ENCODE measurements at places on chromosomes 5 and 9.
A peak's percentile ranks its signal among the peaks of the same experiment; 100 is the strongest.

DNA sequence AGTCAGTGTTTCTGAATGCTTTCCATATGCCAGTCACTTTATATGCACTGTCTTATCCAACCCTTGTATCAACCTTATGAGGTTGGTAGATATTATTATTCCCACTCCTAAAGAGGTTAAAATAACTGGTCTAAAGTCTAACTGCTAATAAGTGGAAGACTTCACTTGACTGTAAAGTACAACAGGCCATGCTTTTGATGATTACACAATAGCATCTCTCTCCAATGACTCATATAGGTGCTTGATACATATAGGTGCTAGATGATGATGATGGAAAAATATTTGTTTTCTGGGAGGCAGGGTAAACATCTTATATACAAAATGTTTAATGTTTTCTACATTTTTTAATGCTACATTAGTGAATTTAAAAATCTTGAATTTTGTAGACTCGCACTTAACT is 75.9 kb upstream of the NR3C1 start:
- DNase-seq: no peak

DNA sequence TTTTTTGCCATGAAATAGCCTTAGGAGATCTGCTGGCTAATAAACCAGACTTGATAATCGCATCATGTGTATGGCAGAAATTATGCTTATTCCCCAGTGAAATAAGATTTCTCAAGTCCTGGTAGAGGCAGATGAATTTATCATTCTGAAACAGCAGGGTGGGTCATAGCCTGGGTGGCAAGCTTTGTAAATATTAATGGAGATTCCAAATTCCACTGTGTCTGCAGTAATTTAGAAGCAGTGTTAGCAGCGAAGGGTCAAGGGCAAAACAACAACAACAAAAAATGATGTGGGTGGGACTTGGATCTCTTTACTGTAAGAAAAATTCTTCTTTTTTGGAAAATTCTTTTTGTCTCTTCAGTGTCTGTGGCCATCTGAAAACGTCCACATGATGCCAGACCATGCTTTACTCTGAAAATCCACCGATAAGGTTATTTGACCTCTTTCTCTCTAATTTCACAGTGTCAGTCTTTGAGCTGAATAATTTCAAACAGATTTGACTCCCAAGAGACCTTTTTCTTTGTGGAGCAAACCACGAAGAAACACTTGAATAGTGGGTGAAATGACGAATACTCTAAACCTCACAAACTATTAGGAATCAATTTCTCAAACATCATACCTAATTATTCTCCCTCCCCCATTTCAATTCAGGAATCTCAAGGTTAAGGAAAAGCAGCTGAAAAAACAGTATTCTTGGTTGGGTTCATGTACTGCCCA is 106.0 kb upstream of the RPS23 start:
- no peak for DNase-seq

DNA sequence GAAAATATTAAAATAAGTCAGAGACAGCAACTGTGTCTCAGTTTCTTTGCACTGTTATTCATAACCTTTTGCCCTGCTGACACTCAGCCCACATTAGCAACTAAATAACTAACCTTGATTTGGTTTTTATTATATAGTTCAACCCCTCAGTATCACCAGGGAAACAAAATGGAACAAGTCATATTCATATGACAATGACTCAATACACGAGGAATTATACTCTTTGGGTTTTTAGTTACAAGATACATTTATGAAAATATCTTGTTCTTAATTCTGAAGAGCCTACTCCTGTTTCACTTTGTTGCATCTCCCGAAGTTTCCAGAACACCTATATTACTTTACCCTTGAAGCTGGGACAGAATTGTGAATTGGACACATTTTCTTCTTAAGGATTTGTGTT is 845.4 kb downstream of the EFNA5 start:
- no peak for DNase-seq

DNA sequence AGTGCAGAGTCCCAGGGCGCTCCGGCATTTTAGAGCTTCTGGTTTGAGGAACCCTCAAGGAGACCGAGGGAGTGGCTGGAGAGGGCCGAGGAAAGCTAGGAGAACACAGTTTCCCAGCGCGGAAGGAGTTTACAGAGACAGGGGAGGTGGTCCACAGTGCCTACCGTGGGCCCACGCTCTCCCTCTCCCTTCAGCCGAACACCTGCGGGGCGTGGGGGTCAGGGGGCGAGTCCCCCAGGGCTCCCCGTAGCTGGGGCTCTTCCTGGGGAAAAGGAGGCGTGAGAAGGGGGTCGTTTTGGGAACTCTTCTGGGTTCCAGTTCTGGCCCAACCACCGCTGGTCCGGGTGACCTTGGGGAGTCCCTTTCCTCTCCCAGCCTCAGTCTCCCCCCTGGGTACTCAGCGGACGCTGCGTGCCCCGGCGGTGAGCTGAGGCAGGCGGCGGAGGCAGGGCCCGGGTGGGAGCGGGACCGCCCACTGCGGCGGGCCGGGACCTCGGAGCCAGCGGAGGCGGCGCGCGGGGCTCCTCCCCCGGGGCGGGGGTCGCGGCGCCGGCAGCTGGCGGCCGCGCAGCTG is 368 bp upstream of the FRMPD1 start:
- no peak for DNase-seq

GRCh38 chr5:132026516-132027008 is 15.1 kb upstream of the ACSL6 start:
- DNase-seq: peak; percentile 54

GRCh38 chr9:73152543-73152844 is 829 bp downstream of the ANXA1 start:
- DNase-seq: no peak

DNA sequence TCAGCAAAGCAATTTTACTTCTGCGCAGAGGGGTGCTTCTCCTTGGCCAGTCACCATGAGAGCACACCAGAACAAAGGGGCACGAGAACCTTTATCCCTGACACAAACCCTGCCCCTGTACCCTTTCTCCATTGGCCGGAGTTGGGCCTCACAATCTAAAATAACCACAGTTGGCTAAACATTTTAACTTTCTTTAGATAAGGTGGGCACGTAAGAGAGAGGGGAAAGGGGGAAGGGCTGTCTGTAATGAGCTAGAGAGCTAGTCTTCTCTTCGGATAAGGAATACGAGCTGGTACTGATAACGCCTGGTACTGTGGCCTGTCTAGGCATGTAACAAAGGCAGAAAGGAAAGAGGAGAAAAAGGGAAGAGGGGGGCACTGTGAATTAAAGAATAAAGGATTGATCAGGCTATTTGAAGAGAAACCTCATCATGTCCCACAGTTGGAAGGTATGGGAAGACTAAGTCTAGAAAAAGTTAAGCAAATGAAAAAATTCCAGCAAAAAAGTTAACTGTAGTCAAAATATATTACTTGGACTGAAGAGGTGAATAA is 1.8 kb upstream of the IARS1 start:
- DNase-seq: no peak

- no peak for DNase-seq
Observed at GRCh38 chr9:17799369-17799768, 220.5 kb downstream of the SH3GL2 start.

Measured in activated CD4-positive, alpha-beta T cell treated with anti-CD3 and anti-CD28 coated beads, Interleukin-2, Interleukin-4, amounts not matched to agents 100 ng/mL and 50 ng/mL, durations not matched to agents 16 hours and 8 hours (primary cell).